Choroid plexus epithelial cell (primary cell): ENCODE measurements at places on chromosomes 16 and 17.

DNA sequence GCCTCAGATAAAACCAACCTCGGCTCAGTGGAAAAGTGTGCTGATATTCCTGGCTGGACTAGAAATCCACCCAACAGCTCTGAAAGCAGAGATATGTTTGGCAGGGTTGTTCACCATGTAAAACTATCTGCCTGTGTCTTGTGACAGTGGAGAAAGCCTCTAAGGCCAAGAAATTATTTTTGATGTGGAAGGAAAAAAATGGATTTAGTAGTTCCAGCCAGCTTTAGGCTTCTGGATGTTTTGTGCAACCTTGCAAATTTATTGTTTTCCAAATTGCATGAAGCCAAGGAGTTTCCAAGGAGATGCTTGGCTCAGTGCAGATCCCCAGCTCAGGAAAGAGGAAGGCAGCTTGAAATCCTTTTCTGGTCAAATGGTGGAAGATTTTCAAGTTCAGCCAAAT is 31.6 kb downstream of the TEKT5 start:
- DNase-seq = no peak

DNA sequence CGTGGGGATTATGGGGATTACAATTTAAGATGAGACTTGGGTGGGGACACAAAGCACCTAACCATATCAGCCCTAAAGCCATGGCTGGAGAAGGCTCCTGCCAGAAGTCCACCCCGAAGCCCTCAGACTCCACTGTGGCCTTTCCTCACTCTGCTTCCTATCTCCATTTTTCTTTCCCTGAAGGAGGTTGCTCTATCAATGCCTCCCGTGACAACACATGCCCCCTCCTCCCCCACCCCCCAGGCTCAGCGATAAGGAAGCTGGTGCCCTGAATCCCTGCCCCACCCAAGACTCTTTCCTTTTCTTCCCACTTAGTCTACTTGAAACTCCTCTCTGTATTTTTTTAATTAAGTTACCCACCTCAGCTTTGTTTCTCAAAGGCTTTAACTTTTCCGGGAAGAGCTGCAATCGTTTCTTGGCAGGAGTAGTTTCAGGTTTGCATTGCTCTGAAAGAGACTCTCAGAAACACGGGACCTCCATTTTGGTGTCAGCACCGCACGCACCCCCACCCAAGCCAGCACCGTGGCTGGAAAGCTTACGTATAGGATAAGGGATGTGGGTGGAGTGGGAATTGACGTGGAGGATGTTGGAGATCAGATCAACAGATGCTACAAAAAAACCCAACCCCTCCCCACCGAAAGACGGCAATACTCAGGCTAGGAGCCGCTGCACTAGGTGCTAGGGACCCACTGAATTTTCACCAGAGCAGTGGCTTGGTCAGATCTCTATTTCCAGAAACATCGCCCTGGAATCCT is 15.2 kb upstream of the CA4 start:
- peak; percentile 44 for DNase-seq

DNA sequence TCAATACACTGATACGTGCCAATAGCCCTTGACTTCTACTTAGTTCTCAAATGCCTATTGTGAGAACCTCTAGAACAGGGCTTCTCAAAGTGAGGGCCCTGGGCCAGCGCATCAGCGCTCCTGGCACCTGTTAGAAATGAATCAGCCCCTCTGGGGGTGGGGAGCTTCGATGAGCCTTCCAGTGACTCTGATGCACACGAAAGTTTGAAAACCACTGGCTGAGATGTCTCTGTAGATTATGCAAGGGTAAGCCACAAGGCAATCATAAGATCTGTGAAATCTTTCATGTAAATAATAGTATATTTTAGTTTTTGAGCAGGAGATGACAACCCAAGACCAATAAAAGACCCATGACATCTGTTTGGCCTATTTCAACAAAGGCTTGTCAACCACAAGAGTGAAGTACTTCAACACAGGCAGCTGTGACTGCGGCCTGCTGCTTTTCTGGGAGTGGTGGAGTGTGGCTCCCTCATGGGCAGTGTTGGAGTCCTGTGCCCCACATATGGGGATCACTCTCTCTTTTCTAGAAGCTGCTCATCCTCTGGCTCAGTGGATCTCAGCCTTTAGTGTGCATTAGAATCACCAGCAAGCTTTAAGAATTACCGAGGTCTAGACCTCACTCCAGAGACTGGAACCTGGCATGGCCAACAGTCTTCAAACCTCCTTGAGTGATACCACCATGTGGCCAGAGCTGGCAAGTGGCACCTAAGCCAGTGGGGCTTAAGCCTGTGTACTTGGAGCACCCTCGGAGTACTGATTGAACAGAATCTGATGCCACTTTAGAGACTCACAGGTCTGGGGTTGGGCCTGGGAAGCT is 5.8 kb downstream of the MTHFSD start:
- DNase-seq = no peak

GRCh38 chr17:82238472-82239201 is 9.8 kb downstream of the SLC16A3 start:
- DNase-seq = peak; percentile 92

- no peak for DNase-seq
These were observed 23.0 kb downstream of the JPH3 start for GRCh38 chr16:87625241-87625797.

DNA sequence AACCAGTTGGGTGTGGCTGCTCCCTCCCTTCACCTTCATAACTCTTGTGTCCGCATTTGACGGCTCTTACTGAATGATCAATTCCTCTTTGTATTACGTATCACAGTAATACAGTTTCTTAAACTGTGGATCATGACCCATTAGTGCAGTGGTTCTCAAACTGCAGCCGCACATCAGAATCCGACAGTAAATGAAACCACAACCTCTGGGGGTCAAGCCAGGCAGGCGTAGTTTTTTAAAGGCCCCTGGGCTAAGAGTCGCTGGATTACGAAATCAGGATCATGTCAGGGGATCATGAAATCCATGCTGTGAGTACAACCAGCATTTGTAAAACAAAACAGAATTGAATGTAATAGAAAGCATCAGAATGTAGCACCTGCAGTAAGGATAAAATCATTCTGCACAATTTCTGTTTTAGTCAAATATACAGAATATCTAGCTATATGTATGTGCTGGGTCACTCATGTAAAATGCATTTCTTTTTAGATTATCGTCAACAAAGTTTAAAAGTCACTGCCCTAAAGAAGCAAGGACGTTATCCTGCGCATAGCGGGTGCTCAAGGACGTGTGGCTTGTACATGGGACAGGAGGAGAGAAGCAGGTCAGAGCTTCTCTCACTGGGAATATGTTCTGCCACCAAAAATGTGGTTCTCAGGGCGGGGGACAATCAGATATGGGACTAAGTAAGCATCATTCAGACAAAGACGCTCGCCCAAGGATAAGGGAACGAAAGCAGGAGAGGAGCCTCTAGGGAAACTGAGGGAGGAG is 113.1 kb downstream of the ZFHX3 start:
- peak; percentile 91 for DNase-seq

DNA sequence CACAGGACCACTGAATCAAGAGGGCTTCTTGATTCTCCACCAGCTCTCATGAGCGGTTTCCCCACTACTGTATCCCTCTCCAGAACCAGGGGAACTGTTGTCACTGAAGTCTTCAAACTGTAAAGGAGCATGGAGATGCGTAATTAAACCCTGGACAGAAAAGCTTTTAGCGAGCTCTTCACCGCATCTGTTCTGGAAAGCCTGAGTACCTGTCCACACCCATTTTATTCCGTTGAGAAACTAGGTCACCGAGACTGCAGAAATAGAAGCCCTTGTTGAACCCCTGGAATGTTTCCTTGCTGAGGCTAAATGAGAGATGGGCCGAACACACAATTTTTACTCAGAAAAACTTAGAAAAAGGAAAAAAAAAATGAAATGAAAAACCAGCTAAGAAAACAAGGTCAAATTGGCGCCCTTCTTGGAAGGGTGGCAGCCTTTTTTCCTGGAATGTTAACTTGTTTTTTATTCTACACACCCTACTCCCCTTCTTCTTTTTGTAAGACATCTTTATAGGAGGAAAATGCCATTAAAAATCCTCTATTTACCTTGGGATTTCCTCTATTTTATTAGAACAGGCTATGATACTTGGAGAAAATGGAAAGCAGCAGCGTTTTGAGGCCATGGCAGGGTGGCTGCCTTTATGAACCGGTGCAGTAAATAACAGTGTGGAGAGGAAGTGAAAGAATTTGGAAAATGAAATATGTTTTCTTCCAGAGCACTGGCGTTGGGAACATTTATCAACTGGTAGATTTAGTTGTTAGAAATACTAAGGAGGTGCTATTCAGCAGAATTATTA is 52.6 kb upstream of the CRISPLD2 start:
- DNase-seq = peak; percentile 36

DNA sequence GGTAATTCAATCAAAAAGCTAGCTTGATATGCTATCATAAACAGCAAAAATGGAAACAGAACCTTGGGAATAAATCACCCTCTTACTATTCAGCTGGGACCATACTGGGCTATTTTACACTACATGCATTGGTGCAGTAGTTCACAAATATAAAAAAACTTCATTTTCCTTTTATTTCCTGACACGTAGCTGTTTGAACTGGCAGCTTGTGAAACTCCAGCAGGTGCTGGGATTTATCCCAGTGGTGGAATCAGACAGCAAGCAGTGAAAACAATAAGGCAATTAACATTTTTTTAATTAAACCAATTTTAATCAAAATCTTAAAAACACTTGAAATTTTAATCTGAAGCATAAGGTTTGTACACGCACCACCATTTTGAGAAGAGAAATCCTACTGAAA is 240.4 kb upstream of the IRX5 start:
- DNase-seq = no peak

DNA sequence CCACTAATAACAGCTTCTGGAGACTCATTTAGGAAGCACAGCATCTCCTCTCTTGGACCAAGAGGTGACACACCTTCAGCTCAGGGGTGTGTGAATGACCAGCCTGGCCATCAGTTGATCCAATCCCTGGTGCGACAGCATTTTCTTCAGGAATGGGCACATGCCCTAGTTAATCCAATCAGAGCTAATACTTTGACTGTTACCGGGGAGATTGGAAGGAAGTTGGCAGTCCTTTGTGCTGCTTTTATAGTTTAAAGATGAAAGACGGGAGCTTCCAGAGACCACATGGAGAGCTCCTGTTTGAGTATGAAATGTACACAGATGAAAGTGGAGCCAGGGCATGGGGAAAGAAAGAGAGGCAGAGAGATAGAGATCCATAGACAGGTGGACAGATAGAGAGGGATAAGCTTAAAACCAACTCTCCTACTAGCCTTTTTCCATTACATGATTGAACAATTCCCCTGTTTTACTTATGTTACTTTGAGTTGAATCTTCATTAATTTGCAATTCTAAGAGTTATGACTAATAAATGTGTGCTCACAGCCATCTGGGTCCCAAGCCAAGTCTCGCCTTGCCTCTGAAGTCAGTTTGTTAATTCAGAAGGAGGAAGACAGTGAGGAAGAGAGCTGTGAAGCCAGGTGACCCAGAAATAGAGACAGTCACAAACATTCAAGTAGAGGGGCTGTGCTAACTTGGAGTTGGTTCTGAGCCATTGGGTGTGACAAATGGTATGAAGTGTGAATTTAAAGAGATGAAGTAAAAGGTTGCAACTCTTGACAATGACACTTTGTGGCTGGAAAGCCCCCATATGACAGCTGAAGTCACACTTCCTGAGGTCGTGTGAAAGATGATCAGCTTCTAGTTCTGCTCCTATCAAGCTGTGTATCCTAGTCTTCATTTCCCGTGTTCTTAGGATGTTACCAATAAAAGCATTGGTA is 120.0 kb upstream of the GOT2 start:
- no peak for DNase-seq

GRCh38 chr16:71439523-71439922 is 2.3 kb downstream of the TLE7 start:
- DNase-seq = no peak
